ENCODE measurements at places on chromosomes 3 and 15.
A peak's percentile ranks its signal among the peaks of the same experiment; 100 is the strongest.

GRCh38 chr15:99981839-99982658 lies 248.8 kb upstream of the LYSMD4 start:
- no peak for DNase-seq

- DNase-seq: no peak
These were observed 68.5 kb downstream of the TMCC1 start for GRCh38 chr3:129824926-129825541.

DNA sequence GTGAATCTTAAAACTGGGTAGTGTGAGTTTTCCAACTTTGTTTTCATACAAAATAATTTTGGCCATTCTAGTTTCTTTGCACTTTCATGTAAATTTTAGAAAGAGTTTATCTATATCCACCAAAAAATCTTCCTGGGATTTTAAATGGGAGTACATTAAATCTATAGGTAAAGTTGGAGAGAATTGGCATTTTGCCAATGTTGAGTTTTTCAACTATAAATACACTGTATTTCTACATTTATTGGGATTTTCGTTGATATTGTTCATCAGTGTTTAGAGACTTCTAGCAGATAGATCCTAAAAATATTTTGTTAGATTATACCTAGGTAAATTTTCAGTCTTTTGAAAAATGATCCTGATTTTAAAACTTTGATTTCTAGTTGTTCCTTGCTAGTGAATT lies 83.1 kb upstream of the CCDC54 start:
- DNase-seq: no peak

DNA sequence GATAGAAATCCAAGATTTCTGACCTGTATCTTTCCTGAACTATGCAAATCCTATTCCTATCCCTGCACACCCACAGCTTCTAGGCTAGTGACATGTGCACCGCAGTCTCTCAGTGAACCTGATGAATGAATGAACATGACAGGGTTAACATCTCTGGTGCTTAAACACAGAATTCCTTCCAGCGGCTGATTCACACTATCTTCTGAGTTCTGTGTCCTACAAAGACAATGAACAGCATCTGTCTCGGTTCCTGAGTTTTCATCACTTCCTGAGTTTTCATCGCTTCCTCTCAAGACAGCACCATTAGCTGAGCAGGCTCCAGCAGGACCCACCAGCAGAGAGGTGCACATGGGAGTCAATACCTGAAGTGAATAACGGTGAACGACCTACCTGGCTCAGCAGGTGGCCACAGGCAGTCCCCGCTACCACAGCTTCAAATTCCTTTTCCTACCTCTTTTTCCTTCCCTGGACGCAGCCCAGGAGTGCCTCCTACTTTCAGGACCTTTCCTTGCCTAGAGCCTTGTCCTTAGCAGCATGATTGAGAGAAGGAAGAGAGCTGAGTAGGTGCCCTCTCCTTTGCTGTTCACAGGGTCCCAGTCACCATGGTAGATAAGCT lies 113.5 kb downstream of the IGF2BP2 start:
- DNase-seq: no peak

GRCh38 chr3:122754929-122755328 lies 38.7 kb downstream of the HSPBAP1 start:
- no peak for DNase-seq

- DNase-seq: peak; percentile 9
These were observed 31.5 kb upstream of the AP4E1 start for GRCh38 chr15:50876989-50877360.

- DNase-seq: peak; percentile 33
These were observed 334.4 kb upstream of the THRB start for GRCh38 chr3:24829011-24829581.

DNA sequence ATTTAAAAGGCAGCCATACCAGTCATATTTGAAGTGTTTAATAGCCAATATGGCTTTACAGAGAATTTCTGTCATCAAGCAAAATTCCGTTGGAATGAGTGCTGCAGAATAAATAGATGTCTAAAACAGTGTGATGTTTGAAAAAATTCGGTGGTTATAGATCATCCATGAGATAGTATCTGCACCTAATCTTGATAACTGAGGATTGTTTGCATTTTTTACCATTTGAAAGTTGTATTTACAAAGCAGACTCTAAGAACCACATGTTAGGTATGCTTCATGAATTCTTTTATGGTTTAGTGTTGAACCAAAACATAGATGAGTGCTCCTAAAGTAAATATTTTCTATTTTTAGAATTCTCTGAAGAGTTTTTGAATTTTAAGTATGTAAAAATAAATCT lies 476.1 kb downstream of the NAALADL2 start:
- DNase-seq: no peak

- DNase-seq: no peak
These were observed 36.6 kb downstream of the ATP2B2 start for GRCh38 chr3:10468613-10469354.

- no peak for DNase-seq
These were observed 230.2 kb downstream of the CPNE4 start for GRCh38 chr3:131804565-131805133.

- DNase-seq: no peak
These were observed 28.5 kb upstream of the RPL39L start for GRCh38 chr3:187167777-187168176.

DNA sequence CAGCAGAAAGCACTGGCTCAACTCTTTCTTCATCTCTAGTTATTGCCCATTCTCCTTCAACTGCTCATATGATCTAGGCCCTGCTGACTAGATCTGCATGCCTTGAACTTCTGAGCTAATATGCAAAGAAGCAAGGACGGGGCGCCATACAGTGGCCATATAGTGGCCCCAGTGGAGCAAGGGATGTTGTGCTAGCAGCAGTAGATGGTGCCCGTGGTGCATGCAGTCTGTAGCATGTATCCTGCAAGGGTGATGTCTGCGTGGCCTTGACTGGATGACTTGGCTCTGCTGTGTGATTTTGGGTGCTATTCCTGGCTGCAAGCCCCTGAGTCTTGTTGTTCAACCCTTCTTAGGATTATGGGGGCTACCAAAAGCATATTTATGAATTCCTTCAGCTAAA lies 12.2 kb upstream of the NMD3 start:
- no peak for DNase-seq

GRCh38 chr15:74664028-74664616 lies 31.7 kb downstream of the EDC3 start:
- no peak for DNase-seq

DNA sequence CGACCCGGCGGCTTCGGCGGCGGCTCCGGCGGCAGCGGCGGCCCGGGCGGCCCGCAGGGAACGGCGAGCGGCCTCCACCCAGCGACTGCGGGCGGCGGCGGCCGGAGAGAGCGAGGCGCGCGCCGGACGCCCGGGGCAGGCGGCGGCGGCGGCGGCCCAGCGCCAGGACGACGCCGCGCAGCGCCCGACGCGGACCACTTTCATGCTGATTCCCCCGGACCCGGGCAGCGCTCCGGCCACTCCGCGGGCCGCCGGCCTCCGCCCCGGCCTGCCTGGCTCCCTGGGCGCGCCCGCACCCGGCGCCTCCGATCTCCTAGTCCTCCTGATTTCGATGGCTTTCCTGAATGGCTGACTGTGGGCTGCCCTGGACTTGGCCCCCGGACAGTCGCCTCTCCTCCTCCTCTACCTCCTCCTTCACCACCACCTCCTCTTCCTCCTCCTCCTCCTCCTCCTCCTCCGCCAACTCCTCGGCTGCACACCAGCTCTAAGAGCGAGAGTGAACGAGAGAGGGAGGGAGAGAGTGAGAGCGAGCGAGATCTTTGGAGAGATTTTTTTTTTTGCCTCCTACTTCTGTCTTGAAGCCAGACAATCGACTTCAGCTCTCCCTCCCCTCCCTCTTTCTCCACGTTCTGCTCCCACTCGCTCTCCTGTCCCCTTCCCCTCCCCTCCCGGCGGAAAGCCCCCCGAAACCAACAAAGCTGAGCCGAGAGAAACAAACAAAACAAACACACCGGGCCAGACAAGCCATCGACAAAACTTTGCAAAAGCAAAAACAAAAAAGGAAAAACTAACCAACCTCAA lies 844 bp downstream of the NR2F2 start:
- DNase-seq: no peak

DNA sequence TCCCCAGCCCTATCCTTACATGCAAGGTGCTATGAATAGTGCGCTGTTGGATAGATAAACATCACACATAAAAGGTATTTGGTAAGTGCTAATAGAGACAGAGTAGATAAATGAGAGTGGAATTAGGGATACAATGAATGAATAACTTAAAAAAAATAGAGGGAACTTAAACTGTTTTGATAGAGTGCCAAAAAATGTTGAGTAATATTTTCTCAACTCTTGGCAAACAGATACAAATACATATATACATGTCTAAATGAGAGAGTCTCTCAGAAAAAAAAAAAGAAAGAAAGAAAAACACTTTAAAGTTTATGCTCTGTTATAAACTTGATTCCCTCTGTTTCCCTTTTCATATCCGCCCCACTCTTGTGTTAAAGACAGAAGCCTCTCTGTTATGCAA lies 667.4 kb downstream of the ROBO2 start:
- DNase-seq: no peak

DNA sequence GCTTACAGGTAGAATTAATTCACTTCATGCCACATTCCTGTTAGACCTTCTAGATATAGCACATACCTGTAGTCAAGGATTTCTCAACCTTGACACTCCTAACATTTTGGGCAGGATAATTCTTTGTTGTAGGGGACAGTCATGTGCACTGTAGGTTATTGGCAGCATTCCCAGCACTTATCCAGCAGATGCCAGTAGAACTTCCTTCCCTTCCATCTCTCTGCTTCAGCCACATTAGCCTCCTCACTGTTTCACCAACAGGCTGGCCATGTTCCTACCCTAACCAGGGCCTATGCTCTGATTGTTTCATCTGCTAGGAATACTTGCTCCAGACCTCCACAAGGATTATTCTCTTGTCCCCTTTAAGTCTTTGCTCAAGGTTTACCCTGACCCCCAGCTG lies 68.0 kb upstream of the STAC start:
- no peak for DNase-seq

GRCh38 chr15:100601163-100601562 lies 821 bp downstream of the LINS1 start:
- no peak for DNase-seq

- DNase-seq: no peak
These were observed 71.6 kb downstream of the LRTM1 start for GRCh38 chr3:54856271-54856670.

DNA sequence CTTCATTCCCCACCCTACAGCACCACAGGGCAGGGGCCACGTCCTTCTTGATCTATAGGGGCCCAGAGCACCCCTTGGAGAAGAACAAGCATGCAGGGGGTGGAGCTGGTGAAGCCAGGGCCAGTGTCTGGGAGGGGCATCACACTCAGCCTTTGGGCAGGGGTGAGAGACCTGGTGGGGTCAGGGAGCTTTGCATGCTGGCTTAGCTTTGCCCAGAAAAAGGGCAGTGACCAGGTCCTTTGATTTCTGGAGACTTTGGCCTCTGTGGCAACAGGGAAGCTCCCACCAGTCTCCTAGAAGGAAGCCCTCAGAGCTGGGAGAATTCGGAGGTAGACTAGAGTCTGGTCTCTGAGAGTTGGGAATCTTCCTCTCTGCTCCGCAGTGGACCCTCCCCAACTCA lies 990 bp downstream of the ITIH4 start:
- DNase-seq: no peak

DNA sequence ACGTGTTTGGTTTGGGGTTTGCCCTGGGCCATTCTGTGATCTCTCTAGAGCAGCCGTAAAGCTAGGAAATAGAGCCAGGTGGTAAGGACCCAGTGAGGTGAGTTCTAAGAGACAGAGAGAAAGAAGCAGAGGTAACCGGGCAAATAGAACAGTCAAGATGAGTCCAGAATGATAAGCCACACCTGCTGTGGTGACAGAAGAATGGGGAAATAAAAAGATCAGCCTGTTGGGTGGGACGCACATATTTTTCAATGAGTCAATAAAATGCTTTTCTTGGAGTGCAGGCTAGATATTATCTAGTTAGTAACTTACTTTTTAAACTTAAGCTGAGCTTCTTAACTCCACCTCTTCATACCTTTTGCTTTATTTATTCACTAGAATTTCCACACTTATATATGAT lies 135.0 kb downstream of the NFKBIZ start:
- DNase-seq: no peak
